Neural crest cell (in vitro differentiated cells): ENCODE measurements at places on chromosomes 3 and 15. TPM values are rescaled to one million over a fixed set of nuclear protein-coding genes. Genes with fewer than 3 reads are reported as not detected.

DNA sequence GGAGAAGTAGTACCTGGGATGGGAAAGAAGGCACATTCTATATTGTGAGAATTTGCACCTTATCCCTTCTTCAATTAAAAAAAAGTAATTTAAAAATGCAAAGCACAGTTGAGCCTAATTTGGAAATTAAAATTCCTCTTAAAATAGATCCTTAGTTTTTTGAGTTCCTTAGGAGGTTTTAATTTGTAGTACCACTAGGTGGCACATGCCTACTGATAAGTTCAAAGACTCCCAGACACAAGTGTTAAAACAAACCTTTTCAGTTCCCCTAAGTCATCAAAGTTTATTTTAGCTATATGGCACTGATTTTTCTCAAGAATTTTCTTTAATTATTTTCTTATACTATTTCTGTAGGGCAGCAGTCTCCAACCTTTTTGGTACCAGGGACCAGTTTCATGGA, 127.6 kb upstream of the AZI2 start:
- DNase-seq, result no peak

DNA sequence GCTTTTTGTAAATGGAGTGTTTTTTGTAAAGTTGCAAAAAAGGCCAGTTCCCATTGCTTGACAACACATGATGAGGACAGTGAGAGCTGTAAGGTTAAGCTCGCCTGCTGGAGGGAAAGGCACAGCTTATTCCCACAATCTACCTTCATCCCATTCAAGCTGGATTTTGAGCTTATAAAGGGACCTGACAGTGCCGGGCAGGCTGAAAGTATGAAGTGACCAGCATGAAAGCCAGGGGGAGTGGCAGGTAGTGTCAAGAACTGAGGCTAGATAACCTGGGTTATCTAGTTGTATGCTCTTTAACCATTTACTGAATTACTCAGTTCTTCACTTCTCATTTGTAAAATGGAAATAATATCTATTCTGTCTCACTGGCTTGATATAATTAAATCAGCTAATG, 52.3 kb upstream of the KPNA4 start:
- DNase-seq, result no peak

DNA sequence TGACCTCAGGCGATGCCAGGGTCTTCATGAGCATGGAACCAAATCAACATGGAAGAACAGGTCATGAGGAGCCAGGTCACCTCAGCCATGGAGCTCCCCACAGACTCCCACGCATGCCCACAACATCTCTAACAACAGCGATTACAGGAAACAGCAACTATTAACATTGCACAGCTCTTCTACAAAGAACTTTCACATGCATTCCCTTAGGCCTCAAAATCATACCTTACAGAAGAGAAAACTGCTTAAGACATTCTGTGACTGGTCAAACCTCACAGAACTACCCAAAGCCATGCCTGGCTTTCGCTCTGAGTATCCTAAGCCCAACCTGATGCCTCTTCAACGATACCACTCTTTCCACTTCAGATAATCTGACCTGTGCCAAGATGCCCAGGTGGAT, 117.8 kb downstream of the OXNAD1 start:
- DNase-seq, result no peak

- DNase-seq, result no peak
Observed at GRCh38 chr15:84649706-84650105, 4.4 kb downstream of the WDR73 start.

GRCh38 chr3:187746442-187747281, 1.4 kb upstream of the BCL6 start:
- DNase-seq, result no peak

GRCh38 chr3:112132975-112133448, at the start of gene GCSAM:
Gene GCSAM (minus strand): TSS chr3:112133248. CDS start chr3:112133120, 128 bp downstream.
- DNase-seq, result no peak

DNA sequence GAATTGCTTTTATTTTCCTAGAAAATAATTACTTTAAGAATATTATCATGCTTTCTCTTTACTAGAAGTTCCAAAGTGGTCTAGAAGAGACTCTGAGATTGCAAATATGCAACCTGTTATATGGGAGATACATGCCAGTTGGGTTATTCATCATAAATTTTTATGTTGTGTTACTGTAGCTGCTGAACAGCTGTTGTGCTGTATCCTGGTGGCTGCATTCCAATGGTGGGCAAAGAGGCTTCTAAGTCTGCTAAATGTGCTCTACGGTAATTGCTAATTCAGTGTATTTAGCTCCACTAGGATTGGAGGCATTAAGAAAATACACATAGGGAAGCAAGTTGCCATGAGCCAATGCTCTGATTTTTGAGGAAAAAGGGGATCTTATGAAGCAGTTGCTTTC, 409.0 kb downstream of the TUSC7 start:
- no peak for DNase-seq

DNA sequence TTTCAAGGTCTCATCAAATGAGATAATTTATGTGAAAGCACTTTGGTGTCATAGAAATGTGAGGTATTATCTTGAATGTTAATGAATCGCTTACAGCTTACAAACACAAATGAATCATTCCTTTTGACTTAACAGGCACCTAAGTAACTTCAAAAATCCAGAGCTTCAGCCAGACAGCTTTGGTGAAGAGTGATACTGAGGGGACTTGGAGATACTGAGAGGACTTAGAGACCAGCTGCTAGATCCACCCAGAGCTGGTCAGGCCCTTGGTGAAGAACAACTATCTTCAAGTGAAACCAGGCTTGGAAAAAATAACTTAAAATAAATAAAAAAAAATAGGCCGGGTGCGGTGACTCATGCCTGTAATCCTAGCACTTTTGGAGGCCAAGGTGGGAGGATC, 16.2 kb upstream of the ZFYVE19 start:
- DNase-seq, result no peak

GRCh38 chr3:183587336-183587735, 31.8 kb upstream of the KLHL6 start:
- DNase-seq, result no peak

GRCh38 chr3:124694486-124694885, 35.8 kb upstream of the UMPS start:
- DNase-seq, result no peak

- no peak for DNase-seq
Observed at GRCh38 chr3:47610583-47610982, 31.9 kb upstream of the CSPG5 start.

GRCh38 chr15:75640483-75641178, 607 bp upstream of the IMP3 start:
- no peak for DNase-seq

GRCh38 chr15:72368325-72368724, 7.5 kb downstream of the HEXA start:
- no peak for DNase-seq

DNA sequence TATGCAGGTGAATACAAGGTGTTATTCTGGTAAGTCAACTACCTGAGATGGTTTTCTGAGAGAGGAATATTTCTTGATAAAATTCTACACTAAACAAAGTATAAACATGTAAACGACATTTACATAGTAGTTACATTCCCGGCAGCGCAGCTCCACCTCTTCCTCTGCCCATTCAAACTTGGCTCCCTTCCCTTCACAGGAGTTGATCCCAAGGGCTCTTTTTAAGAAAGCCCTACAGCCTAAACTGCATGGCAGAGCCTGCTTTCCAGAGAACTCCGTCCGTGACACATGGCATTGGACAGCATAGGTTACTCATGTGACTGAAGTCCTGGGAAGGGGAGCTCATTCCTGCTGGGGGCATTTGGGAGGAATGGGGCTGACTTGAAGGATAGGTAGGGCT, 22.0 kb upstream of the LCTL start:
- no peak for DNase-seq

Gene SPTSSB
- total RNA-seq, result 0.20 and 0.42 TPM in 2 replicates

Gene C3orf49
- total RNA-seq, result not detected in 2 replicates

Gene GPR87
- not detected in 2 replicates for total RNA-seq

Gene CYP1A1
- total RNA-seq, result 1.7 and 2.3 TPM in 2 replicates
